ENCODE measurements at places on chromosomes 4 and X.

- no peak for DNase-seq
Measured at GRCh38 chr4:146335763-146336409, 121.5 kb downstream of the REELD1 start.

- no peak for DNase-seq
Measured at GRCh38 chr4:158710814-158711213, 12.4 kb downstream of the PPID start.

DNA sequence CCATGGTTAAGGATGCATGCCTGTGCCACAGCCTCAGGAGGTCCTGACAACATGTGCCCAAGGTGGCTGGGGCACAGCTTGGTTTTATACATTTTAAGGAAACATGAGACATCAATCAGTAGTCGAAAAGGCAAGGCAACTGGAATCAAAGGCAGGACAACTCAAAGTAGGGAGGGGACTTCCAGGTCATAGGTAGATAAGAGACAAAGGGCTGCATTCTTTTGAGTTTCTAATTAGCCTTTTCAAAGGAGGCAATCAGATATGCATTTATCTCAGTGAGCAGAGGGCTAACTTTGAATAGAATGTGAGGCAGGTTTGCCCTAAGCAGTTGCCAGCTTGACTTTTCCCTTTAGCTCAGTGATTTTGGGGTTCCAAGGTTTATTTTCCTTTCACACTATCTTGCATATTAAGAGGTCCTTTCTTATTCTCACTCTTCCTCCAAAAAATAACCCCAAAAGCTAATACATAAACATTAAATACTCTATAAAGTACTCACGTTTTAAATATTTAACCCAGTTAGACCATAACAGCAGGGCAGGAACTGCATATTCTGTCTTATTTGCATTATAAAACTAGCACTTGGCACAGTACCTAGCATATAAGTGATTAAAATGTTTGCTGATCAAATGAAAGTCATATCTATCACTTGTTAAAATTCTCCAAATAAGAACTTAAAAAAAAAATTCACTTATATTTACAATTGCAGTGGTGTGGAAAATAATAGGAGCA lies 36.3 kb upstream of the UGT8 start:
- DNase-seq, result no peak

GRCh38 chr4:152467101-152467500 lies 68.8 kb downstream of the FBXW7 start:
- no peak for DNase-seq

- no peak for DNase-seq
Measured at GRCh38 chr4:109218288-109218687, 84.2 kb downstream of the COL25A1 start.

All from GF-D8 (cell line).